ENCODE measurements at places on chromosomes 5 and 9.

- no peak for DNase-seq
Observed at GRCh38 chr9:38039907-38040682, 28.9 kb downstream of the SHB start.

GRCh38 chr9:105663914-105664313 lies 1.7 kb downstream of the TAL2 start:
- no peak for DNase-seq

- no peak for DNase-seq
Observed at GRCh38 chr9:108889649-108890067, 27.6 kb downstream of the ACTL7A start.

DNA sequence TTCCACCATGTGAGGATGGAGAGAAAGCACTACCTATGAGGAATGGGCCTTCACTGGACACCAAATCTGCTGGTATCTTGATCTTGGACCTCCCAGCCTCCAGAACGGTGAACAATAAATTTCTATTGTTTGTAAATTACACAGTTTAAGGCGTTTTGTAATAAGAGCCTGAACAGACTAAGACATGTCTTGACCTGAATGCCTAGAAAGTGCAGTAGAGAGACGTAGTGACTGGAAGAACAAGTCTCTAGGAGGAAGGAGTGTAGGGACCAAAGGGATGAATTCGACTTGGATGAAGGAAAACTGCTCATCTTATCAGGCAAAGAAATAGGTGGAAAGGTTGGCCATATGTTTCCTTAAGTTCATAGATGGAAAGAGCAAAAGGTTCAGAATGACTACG lies 309.8 kb upstream of the RGMB start:
- no peak for DNase-seq

DNA sequence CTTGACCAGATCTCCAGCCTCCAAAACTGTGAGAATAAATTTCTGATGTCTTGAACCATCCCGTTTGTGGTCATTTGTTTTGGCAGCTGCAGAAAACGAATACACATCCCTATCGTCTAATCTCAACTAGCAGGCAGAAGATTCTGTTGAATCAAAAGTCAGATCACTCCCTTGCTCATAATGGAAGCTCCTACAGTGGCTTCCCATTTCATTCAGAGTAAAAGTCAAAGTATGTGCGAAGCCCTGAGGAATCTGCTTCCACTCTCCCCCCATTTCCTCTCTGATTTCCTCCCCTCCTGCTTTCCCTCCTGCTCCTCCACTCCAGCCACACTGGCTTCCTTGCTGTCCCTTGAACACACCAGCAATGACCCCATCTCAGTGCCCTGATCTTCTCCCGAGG lies 34.8 kb upstream of the SPOCK1 start:
- DNase-seq = no peak

GRCh38 chr9:99266255-99267023 lies 44.4 kb downstream of the SEC61B start:
- DNase-seq = peak; percentile 3

GRCh38 chr9:68975365-68976043 lies 38.4 kb downstream of the PRKACG start:
- DNase-seq = no peak

GRCh38 chr5:145210020-145210419 lies 625.1 kb downstream of the PRELID2 start:
- no peak for DNase-seq

- no peak for DNase-seq
Observed at GRCh38 chr5:5360941-5361520, 61.4 kb upstream of the ICE1 start.

DNA sequence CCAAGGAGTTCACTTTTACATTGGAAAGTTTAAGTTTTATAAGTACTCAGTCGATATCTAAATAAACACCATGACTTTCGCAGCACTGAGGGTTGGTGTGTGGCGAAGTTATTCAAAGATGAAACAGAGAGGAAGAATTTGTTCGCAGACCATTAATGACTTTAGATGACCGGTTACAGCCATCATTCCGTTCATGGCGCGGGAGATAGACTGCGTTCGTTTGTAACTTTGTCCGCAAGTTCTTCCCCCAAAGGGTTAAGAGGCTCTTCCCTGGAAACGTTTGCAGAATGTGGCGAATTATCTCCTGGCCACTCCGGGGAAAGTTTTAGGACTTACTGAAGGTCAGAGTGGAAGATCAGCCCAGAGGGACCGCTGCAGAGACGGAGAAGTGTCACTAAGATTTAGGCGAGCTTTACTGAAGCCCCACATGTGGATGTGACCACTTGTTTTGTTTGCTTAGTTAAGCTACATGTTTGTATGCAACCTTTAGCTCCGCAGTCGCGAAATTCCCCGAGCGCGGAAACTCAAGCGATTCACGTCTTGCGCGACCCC lies 2.2 kb upstream of the FOXD1 start:
- DNase-seq = no peak

DNA sequence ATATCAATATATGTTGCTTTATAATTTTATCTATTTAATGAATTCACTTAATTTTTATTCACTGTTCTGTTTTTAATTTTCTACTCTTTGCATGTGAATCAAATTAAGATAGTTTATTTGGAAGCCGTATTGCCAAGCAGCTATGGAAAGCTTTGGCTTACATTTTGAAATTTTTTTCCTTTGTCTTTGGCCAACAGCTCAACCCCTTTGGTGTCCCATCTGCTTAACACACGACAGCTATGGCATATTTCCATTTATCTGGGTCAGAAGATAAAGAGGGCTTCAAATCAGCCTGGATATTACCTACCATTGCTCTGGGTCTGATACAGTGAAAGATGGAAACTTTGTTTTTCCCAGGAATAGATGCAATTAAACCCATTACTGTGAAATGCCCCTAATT lies 201.0 kb downstream of the WDR70 start:
- no peak for DNase-seq

GRCh38 chr9:18499980-18500379 lies 26.0 kb downstream of the ADAMTSL1 start:
- no peak for DNase-seq

DNA sequence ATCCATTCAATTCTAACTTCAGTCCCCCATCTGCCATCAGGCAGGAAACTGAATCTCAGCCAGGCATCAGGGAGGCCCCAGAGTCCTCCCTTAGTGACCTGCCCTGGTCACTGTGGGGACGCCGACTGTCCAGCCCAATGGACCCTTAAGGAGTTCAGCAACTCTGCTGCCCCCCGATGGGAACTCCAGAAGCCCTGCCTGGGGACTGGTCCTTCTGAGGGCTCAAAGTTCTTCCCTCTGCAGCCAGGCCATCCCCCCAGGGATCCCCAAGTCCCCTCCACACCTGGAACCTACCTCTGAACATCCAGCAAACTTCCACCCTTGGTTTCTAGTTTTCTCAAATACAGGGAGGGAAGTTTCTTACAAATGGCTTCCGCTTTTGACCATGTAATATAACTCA lies 76.8 kb downstream of the UBE2QL1 start:
- no peak for DNase-seq

GRCh38 chr5:4295663-4296339 lies 700.2 kb downstream of the IRX1 start:
- no peak for DNase-seq

DNA sequence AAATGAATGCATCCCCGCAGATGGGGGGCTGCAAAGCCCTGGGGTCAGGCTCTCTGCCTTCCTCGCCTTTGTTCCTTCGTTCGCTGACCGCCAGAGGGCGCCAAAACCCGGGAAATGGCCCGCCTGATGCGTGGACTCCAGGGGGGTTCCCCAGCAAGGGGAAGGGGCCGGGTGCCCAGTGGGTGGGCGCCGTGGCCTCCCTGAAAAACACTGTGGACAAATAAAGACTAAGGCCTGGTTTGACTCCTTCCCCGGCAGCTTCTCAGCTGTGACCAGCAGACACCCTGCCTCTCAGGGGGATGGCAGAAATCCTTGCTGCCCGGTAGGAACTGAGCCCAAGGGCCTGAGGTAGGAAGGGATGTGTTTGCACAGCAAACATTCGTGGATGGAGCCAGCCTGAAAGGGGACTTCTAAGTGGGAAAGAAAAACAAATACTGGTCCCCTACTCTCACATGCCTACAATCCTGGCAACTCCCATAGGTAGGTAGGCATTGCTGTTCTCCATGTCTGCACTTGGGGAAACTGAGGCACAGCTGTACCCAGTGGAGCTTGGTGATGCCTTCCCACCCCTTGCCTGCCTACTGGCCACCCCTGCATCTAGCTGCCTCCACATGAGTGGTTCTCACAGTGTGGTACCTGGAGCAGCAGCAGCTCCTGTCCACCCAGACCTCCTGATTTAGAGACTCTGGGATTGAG lies 57.7 kb downstream of the DUSP1 start:
- peak; percentile 73 for DNase-seq

GRCh38 chr5:96317945-96318344 lies 115.1 kb downstream of the PCSK1 start:
- DNase-seq = no peak

GRCh38 chr5:169767938-169768337 lies 130.9 kb downstream of the DOCK2 start:
- DNase-seq = no peak

GRCh38 chr5:78467752-78468357 lies 107.4 kb downstream of the SCAMP1 start:
- no peak for DNase-seq

DNA sequence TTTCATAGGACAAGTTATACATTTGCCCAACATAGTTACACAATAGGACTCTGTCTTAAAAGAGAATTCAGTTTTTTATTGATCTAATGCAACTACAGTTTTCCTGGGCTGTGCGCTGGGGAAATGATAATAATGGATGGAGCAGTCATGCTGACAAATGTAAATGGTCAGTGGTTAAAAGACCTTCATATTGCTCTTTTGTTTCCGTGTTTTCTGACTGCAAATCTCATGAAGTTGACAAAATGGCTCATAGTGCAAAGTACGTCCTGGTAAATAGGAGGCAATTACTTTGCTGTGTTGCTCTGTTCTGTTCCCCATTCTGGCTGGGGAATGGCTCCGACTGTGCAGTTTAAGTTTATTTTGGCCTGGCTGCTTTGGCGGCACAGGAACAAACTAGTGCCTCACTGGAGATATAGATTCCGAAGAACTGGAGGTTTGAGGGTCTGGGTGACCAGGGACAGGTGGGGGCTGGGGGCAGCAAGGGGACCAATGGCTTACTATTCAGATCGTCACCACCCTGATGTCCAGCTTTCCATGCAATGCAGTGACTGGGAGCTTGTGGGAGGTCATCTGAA lies 54.3 kb downstream of the PTTG1 start:
- no peak for DNase-seq

- no peak for DNase-seq
Observed at GRCh38 chr5:176695073-176695472, 47.8 kb downstream of the TSPAN17 start.

DNA sequence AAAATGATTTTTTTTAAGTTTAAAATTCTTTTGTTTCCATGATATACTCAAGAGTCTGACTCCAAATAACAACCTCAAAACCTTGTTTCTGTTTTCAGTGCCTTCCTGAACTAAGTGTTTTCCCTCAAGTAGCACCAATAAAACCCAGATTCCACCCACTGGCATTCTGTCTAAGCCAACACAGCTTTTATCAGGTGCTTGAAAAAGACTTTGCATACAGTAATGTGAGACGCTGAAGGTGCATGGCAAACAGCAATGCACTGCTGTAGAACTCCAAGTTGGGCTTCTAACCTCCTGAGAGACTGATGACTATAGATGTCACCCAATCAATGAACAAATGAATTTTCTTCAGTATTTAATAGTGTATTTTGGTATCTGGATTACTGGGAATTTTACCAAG lies 95.7 kb downstream of the NFIB start:
- no peak for DNase-seq

GRCh38 chr5:87877495-87877894 lies 391.1 kb downstream of the TMEM161B start:
- DNase-seq = no peak

- DNase-seq = no peak
Observed at GRCh38 chr9:88464851-88465250, 70.1 kb upstream of the NXNL2 start.

DNA sequence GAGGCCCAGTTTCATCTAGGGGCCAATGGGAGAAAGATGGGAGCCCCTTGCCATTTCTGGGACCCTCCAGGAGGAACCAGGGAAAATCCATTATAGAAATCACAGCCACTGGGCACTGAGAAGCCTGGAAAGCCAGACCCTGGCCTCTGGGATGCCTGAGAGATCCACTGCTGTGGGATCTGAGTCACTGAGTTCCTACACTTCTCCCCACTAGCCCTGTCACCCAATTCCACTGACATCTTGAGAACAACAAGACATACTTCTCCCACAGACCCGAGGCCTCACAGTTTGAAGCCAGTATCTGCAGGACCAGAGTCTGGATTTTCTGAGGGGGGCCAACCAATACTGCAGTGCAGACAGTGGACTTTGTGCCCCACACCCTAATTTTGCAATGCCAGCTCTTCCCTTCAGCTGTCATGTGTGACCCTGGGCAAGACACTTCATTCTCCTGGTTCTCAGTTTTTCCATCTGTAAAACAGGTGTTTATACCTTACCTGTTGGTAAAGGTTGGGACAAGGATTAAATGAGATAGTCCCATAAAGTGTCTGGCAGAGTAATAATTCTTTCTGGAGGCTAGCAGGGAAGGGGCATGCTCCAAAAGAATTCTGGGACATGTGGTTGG lies 46.5 kb downstream of the CXXC5 start:
- DNase-seq = no peak

Measured in activated naive CD4-positive, alpha-beta T cell (primary cell).